ENCODE measurements at places on chromosomes 13 and 19.

DNA sequence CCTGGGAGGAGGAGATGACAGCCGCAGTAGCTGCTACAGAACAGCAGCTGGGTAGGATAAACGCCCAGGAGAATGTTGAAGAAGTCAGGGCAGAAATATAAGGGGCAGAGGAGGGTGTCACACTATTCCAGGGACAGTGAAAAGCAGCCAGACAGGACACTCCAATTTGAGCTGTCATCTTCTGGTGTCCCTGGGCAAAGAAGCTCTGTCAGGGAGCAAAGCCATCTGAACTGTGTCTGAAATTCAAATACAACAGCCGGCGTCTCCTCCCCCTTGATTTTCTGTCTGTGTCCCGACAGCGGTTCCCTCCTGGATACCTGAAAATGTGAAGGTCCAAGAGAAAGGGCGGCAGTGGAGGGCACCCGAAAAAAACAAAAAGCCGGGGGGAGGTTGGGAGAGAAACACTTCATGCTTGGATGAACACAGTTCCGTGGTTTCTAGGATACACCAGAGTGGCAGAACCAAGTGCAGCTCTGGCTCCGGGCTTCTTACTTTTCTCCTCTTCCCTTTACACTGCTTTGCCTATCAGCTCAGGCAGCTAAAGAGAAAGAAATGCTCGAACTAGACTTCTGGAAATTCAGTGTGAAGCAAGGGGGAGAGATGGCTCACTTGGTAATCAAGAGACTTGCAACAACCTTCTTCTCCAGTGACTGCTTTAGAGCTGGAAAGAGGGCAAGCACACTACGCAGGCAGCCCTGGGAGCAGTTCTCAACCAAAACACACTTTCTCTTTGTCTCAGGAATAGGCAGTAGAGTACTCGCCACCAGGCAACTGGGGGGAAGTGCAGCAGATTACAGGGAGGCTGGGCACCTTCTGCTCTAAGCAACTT is 465.6 kb downstream of the ITGBL1 start:
- no peak for DNase-seq

DNA sequence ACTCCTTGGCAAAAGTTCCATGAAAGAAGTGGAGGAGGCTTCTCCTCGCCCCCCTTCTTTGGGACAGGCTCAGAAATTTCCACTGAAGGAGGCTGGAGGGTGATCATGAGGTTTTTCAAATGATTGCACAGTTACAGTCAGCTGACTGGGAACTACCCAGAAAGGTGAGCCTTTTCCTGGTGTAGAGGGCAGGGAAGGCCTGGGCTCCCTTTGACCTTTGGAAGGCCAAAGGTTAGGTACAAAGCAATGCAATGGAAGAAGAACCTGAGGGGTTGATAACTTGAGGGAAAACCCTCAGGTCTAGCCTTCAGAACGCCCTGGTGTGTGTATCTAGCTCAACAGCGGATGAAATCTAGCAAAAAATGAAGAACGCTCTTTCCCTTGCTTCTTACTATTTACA is 50.1 kb upstream of the SLC15A1 start:
- DNase-seq = no peak

GRCh38 chr19:30692181-30692811 is 320.1 kb downstream of the ZNF536 start:
- DNase-seq = no peak

DNA sequence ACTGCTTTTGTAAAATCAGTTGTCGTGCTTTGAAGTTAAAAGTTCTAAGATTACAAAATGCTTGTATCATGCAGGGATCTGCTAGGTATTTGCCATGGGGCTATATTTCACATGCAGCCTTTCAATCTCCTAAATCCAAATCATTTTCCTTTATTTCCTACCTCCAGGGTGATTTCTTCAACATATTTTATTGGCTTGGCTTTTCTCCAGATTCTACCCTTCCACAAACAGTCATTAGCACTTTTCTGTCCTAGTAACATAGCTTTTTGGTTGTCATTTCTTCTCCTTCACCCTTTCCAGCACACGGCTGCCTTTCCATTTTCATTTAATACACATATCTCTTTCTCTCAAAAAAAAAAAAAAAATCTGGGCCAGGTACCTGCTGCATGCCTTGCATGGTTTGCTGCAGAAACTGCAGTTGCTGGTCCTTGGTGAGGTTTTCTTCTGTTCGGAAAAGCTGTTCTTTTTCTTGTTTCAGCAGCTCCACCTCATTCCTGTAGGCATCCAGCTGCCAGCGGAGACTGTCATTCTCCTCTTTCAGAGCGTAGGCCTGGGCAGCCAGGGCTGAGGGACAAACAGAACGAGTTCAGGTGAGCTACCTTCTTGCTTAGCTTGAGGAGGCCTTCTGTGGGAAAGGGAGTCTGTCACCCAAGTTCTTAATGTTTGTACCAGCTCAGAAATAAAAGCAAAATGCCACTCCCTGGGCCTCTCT is 274.7 kb downstream of the DNAJC15 start:
- DNase-seq = no peak

DNA sequence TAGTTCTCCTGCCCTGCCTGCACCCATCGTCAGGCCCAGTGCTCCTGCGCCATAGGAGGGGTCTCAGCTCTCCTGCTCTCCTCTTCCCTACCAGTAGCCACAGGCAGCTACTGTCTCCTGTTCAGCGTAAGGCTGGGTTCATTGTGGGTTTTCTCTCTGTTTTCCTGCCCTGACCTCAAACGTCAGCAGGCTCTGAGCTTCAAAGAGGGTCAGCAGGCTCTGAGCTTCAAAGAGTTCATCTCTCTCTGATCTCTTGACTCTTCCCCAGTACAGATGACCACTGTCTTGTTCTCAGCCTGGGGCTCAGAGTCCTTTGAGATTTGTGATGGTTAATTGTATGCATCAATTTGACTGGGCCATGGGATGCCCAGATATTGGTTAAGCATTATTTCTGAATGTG is 4.6 kb upstream of the CPB2 start:
- no peak for DNase-seq

All from stimulated activated CD4-positive, alpha-beta T cell treated with anti-CD3 and anti-CD28 coated beads, Interleukin-4, amount 100 ng/mL, for 24 hours (primary cell).